ENCODE measurements at places on chromosomes 5 and 9. TPM values are rescaled to one million over a fixed set of nuclear protein-coding genes. Genes with fewer than 3 reads are reported as not detected.

DNA sequence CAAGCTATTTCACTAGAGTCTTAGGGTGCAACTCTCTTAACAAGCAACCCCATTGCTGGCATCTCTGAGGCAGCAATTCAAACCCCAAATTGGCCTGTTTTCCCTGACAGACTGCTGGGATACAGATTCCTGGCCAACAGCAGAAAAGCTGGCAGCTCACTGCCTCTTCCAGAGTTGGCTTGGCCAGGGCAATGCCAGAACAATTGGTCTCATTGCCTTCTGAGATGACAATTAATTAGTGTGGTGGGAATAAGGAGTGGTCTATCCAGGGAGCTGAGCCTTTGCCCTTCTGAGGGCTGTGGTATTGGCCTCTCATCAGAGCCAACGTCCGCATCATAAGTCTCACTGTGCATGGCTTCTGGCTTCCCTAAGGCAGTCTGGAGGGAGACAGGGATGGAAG lies 183.2 kb downstream of the GNAQ start:
- DNase-seq, result no peak

- DNase-seq, result no peak
Observed at GRCh38 chr9:133990366-133991213, 1.5 kb downstream of the VAV2 start.

The PSMD5 gene
- 55.2 TPM for total RNA-seq

- no peak for DNase-seq
Observed at GRCh38 chr9:110140276-110140675, 67.7 kb downstream of the C9orf152 start.

The PCDHA7 gene
- not detected for total RNA-seq

DNA sequence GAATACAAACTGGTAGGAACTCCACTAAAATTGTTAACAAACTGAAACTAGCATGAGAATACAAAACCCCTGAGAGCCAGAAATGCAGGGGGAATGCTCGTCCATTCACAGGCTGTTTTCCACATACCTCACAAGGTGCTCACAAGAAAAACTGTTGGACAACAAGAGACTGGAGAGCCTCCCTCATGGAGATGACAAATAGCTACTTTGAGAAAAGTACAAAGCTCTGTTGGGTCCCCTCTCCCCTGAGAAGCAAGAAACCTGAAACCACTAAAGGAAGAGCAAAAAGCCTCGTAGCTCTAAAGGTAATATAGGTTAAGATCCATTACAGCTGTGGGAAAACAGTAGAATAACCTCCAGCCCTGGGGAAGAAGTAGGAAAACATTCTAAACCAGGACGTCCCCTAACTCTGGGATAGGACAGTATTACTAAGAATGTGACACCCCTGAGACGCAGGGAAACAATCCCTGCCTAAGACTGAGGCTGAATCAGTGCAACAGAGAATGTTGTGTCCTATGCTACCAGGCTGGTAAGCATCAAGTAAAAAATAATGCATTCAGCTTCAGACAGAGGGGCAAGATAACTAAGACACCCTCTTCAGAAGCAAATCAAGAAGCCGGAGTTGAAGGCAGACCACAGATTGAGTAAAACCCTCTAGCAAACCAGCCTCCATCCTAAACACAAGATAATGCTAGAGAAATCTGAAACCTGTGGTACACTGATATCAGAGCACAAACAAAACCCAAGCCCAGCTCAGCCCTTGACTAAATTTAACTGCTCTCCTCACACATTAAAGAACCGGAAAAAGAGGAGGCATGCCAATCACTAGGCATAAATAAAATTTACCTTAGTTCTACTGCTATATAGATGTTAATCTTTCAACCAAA lies 160.2 kb downstream of the SSBP2 start:
- no peak for DNase-seq

DNA sequence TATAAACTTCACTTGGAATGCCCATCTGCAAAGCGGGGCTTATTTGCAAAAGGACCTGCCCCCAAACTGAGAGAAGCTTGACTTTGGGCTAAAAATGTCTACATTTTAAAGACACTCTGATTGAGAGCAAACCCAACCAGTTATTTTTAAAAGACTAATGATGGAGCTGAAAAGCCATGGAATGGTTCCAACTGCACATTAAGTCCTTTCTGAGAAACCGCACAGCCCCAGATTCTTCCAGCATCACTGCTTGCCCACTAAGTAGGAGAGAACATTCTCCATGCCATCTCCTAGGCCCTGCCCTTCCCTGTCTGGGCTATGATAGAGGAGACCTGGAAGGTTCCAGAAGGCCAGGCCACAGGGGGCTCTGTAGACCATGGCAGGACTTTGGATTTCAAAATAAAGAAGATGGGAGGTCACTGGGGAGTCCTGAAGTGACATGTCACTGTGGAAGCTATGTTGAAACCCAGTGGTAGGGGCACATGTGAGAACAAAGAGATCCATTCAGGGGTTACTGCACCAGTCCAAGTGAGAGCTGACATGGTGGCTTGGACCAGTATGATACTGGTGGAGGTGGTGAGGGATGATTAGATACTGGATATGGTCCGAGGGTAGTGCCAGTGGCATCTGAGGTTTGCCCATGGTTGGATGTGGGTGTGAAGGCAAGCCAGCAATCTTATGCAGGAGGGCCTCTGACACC lies 179.2 kb downstream of the DAB2IP start:
- DNase-seq, result no peak

The CARD6 gene
- 4.3 TPM for total RNA-seq

- no peak for DNase-seq
Observed at GRCh38 chr5:115375893-115376292, 79.4 kb upstream of the CCDC112 start.

The SLC1A3 gene
- not detected for total RNA-seq

Measured in T-cell (primary cell).